Stimulated activated CD4-positive, alpha-beta T cell treated with anti-CD3 and anti-CD28 coated beads, Interleukin-1b, Interleukin-23, amount 100 ng/mL, for 4 hours (primary cell): ENCODE measurements at places on chromosomes 5 and 9.

- DNase-seq = no peak
Measured at GRCh38 chr5:140246378-140247122, 56.4 kb downstream of the PFDN1 start.

DNA sequence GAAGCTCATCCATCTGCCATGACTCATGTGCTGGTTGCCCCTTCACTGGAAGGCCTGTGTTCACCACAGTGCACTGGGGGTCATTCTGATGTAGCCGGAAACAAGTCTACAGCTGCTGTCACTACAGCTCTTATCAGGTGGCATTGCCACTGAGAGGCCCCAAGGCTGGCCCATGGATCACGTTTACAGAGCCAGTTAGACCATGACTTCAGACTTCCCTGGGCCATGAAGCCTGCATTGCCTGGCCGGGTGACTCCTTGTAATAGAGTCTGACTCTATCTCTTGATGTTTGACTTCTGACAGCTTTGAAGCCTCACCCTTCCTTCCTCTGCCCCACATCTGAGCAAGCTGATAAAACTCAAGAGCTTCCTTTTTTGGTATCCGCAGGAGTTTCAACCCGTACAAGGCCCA is 473.5 kb upstream of the DAP start:
- DNase-seq = no peak

DNA sequence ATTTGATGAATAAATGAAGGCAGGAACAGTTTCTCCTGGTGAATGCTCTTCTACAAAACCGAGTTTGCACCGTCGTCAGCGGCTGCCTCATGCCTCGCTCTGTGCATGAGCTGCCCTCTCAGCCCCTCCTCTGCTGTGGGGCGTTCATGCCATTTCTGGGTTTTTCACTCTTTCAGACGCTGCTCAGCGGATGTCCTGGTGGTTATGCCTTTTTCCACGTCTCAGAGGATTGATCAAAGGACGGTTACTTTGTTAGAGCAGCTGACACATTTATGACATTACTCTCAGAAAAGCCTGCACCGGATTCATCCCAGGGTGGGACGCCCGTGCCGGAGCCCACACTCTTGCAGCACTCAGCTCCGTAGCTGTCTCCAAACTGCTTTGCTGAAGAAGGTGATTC is 195.9 kb upstream of the PPP1R26 start:
- DNase-seq = no peak

DNA sequence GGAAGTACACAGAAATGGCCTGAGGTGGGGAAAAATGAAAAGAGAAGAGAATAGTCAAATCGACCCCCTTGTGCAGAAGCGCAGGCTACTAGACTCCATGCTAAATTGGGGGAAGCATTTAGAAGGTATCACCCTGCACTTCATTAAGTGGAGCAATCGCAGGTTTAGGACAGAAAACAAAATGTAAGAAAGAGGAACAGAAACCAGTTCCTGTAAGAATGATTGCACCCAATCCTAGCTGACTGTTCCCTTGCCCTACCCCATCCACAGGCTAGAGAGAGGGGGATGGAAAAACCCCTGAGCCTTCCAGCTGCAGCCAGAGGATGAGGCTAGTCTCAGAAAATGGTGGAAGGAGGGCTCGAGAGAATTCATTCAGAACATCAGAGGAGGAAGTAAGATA is 23.9 kb upstream of the PPP1R2B start:
- DNase-seq = no peak

GRCh38 chr5:18944771-18945170 is 1043.2 kb downstream of the CDH18 start:
- DNase-seq = no peak

GRCh38 chr9:86940774-86941173 is 6.5 kb downstream of the GAS1 start:
- DNase-seq = no peak
